K562 (cell line): ENCODE measurements at places on chromosomes 1 and 21.

DNA sequence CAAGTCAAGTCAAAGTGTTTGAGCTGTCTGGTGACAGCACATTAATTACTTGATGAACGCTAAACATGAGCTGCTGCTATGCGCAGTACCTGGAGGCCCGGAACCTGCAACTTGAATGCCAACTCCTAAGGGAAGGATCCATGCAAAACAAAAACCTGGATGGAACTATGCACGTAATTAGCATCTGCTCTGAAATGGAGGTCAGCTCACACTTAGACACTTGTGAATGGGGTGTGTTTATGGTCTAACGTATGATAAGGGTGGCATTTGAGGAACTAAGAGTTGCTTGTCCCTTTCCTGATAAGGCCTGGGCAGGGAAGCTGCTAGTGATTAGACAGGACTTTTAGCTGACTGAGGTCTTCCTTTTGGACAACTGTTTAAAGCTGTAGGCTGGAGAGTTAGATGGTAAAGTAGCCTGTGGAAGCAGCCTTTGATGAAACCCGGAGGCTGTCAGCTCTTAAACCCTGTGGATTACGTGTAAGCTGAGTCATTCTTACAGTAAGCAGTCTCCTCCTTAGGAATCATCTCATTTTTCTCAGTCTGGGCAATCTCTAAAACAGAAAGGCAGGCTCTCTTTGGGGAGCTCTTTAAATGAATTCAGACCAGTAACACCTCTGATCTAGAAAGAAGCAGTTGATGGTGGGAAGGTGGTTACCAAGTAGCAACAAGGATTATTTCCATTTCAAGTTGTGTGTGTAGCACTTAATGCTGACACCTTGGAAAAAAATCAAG, 6.8 kb downstream of the TENT5C start:
- peaks cover 53% of the 10 kb centered on the region for H3K4me1 ChIP-seq
- peak overlapping the region; percentile 77 for H3K27ac ChIP-seq
- peak; percentile 70 for DNase-seq
- no peaks in the 10 kb centered on the region; the same call in 1 of the 3 replicates for H3K36me3 ChIP-seq

DNA sequence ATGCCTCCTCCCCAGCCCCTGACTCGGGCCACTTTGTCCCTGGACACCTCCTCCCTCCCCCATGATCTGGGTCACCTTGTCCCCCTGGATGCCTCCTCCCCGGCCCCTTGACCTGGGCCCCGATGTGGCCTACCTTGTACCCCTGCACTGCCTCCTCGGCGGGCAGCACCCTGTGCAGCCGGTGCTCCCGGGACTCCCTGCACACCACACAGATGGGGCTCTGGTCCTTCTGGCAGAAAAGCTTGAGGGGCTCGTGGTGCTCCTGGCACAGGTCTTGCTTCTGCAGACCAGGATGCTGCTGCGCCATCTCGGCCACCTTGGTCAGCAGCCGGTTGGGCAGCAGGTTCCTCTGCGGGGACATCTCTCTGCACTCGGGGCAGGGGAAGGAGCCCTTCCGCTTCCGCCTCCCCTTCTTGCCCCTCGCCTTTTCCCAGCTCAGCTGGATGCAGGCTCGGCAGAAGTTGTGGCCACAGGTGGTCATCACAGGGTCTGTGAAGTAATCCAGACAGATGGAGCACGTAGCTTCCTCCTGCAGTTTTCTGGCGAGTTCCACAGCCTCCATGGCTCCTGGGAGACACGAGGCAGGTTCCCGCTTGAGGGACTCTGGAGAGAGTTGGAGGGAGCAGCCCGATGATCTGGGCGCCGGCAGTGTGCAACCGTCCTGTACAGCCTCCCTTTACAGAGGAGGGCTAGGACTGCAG, 2.0 kb downstream of the TRIM17 start:
- H3K4me3 ChIP-seq, result no peak overlapping the region
- no peak for DNase-seq
- no peaks in the 10 kb centered on the region for H3K27me3 ChIP-seq
- peaks cover 4% of the 10 kb centered on the region; the same call in 1 of the 3 replicates for H3K36me3 ChIP-seq
- H3K4me1 ChIP-seq, result peaks cover 27% of the 10 kb centered on the region
- H3K27ac ChIP-seq, result no peak overlapping the region

DNA sequence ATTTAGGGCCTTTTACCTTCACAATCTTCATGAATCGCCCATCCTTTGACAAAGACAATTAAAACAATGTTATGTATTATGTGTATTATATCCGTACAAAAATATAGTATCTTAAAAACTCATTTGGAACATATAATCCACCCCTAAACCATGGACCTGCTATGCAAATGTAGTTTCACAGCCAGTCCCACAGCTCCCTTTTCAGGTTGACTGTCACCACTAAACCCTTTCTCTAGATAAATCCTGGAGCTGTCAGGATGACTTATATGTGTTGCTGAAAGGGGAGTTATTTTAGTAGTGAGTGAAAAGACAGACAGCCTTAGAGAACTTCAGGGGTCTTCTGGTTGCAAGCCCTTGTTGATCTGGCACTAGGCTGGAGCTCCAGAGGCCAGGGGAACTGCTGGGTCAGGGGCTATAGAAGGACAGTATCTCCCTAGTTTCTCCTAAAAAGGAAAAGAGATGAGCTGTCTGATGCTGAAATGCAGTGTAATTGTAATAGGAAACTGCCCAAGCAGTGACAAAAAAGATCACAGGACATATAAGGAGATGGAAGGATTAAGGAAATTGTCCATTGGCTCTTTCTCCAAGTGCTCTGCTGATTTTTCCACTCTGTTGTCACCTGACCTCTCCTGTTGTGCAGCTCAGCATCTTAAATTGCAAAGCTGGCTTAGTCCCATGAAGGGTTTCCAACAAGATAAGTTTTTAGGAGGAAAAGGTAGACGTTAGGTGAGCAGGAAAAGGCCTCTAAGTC, 127.7 kb downstream of the S1PR1 start:
- DNase-seq, result no peak
- no peaks in the 10 kb centered on the region for H3K36me3 ChIP-seq
- H3K27ac ChIP-seq, result no peak overlapping the region
- H3K27me3 ChIP-seq, result no peaks in the 10 kb centered on the region

GRCh38 chr1:99820546-99820945, 29.6 kb upstream of the AGL start:
- no peaks in the 10 kb centered on the region for H3K4me1 ChIP-seq
- H3K4me3 ChIP-seq, result no peak overlapping the region
- no peak overlapping the region for H3K27ac ChIP-seq
- H3K27me3 ChIP-seq, result no peaks in the 10 kb centered on the region
- DNase-seq, result no peak

GRCh38 chr1:237705462-237705861, 185.3 kb downstream of the ZP4 start:
- H3K36me3 ChIP-seq, result no peaks in the 10 kb centered on the region
- no peak overlapping the region for H3K27ac ChIP-seq
- no peak for DNase-seq
- no peaks in the 10 kb centered on the region for H3K4me1 ChIP-seq
- H3K4me3 ChIP-seq, result no peak overlapping the region

GRCh38 chr1:230120289-230120920, 53.4 kb downstream of the GALNT2 start:
- peaks cover 47% of the 10 kb centered on the region for H3K36me3 ChIP-seq
- H3K27ac ChIP-seq, result no peak overlapping the region; the same call in 2 of the 3 replicates
- no peak overlapping the region for H3K4me3 ChIP-seq
- DNase-seq, result no peak
- H3K4me1 ChIP-seq, result peaks cover 69% of the 10 kb centered on the region

DNA sequence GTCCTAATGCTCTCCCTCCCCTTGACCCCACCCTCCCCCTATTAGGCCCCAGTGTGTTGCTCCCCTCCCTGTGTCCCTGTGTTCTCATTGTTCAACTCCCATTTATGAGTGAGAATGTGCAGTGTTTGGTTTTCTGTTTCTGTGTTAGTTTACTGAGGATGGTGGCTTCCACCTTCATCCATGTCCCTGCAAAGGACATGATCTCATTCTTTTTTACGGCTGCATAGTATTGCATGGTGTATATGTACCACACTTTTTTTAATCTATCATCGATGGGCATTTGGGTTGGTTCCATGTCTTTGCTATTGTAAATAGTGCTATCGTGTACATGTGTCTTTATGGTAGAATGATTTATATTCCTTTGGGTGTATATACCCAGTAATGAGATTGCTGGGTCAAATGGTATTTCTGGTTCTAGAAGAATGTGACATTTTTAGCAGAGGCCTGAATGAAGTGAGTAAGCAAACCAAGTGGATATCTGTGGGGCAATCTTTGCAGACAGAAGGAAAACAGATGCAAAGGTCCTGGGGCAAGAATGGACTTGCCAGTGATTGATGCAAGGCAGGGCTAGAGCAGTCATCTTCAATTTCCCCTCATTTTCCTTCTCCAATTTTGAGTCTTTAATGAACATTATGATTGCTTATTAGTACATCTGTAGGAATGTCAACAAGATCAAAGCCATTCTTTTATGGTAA, 50.2 kb downstream of the UBE4B start:
- H3K27ac ChIP-seq, result no peak overlapping the region
- H3K27me3 ChIP-seq, result no peaks in the 10 kb centered on the region
- H3K4me1 ChIP-seq, result no peaks in the 10 kb centered on the region; the same call in 1 of the 2 replicates
- peaks cover 28% of the 10 kb centered on the region for H3K36me3 ChIP-seq
- no peak for DNase-seq

DNA sequence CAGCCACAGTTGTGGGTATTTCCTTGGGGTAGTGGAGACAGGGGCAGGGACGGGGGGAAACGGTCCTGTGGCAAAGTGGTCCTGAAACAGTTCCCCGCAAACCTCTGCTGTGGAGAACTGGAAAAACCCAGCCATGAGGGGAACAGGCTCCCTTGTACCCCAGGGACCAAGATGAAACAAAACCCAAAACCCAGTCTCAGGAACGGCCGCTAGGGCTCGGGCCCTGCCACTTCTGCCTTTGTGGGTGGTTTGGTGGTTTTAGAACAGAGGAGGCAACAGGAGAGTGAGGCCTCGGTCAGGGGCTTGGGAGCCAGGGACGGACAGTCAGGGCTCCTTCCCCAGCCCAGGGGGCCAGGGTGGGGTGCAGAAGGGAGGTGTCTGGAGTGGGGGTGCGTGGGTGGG, 24.8 kb upstream of the EDN2 start:
- H3K4me3 ChIP-seq, result no peak overlapping the region
- H3K36me3 ChIP-seq, result no peaks in the 10 kb centered on the region
- no peaks in the 10 kb centered on the region; the same call in 2 of the 3 replicates for H3K4me1 ChIP-seq
- H3K27ac ChIP-seq, result no peak overlapping the region
- peaks cover 61% of the 10 kb centered on the region for H3K27me3 ChIP-seq

GRCh38 chr1:204996981-204997380, 46.0 kb upstream of the CNTN2 start:
- no peak for DNase-seq
- H3K27me3 ChIP-seq, result peaks cover 84% of the 10 kb centered on the region
- no peaks in the 10 kb centered on the region for H3K4me1 ChIP-seq

- H3K27ac ChIP-seq, result no peak overlapping the region
- H3K36me3 ChIP-seq, result no peaks in the 10 kb centered on the region
- DNase-seq, result no peak
- H3K27me3 ChIP-seq, result peaks cover 7% of the 10 kb centered on the region
- no peak overlapping the region for H3K4me3 ChIP-seq
Measured at GRCh38 chr1:185409345-185409744, 92.3 kb upstream of the IVNS1ABP start.

- peak overlapping the region; percentile 81 for H3K27ac ChIP-seq
- DNase-seq, result no peak
- H3K4me3 ChIP-seq, result peak overlapping the region; percentile 85
- H3K4me1 ChIP-seq, result peaks cover 4% of the 10 kb centered on the region
Measured at GRCh38 chr1:66925558-66925910, 744 bp downstream of the MIER1 start.

DNA sequence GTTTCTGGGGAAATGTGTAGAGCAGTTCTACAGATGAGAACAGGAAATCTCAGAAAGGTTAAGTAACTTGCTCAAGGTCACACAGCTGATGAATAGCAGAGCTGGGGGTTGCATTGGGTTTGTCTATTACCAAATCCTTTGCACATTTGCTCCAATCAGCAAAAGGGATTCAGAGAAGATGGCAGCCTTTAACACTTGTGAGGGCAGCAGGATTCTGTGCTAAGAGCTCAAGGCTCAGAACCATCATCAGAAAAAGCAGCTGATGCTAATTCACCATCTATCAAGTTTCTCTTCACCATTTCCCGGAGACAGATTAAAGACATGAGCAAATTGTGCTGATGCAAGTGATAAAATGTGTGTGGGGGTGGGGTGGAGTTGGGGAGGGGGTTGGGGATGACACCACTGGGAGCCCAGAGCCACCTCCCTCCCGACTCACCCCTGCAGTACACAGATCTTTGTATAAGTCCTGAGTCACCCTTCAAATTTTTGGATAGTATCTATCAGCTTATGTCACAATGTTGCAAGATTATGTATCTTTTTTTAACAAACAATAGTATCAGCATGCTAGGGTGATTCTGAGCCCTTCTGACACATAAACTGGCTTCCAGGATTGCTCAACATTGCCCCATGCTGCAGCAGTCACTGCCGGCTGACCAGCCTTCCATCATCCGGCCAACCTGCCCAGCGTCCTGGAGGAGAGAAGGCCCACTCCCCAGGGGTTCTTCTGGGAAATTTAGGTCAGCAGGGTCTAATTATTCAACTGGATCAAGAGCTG, 2.8 kb upstream of the SPSB1 start:
- H3K27ac ChIP-seq, result no peak overlapping the region
- H3K4me1 ChIP-seq, result peaks cover 3% of the 10 kb centered on the region; the same call in 1 of the 3 replicates
- no peaks in the 10 kb centered on the region for H3K36me3 ChIP-seq
- no peak for DNase-seq
- H3K27me3 ChIP-seq, result peaks cover 30% of the 10 kb centered on the region
- H3K4me3 ChIP-seq, result no peak overlapping the region

GRCh38 chr1:86114816-86115400, 41.7 kb downstream of the COL24A1 start:
- H3K27ac ChIP-seq, result no peak overlapping the region
- H3K4me3 ChIP-seq, result no peak overlapping the region
- DNase-seq, result no peak
- no peaks in the 10 kb centered on the region for H3K4me1 ChIP-seq

GRCh38 chr1:24266398-24266941, 52.7 kb upstream of the GRHL3 start:
- DNase-seq, result peak; percentile 8
- H3K4me1 ChIP-seq, result no peaks in the 10 kb centered on the region; the same call in 1 of the 2 replicates
- H3K27me3 ChIP-seq, result peaks cover 7% of the 10 kb centered on the region
- no peak overlapping the region for H3K27ac ChIP-seq
- H3K36me3 ChIP-seq, result no peaks in the 10 kb centered on the region
- H3K4me3 ChIP-seq, result no peak overlapping the region

GRCh38 chr1:18977428-18977827, 21.0 kb upstream of the IFFO2 start:
- H3K4me3 ChIP-seq, result no peak overlapping the region
- peaks cover 38% of the 10 kb centered on the region for H3K27me3 ChIP-seq
- no peak overlapping the region for H3K27ac ChIP-seq
- H3K4me1 ChIP-seq, result no peaks in the 10 kb centered on the region

- H3K27ac ChIP-seq, result no peak overlapping the region
- peaks cover 80% of the 10 kb centered on the region for H3K27me3 ChIP-seq
- H3K36me3 ChIP-seq, result no peaks in the 10 kb centered on the region
Measured at GRCh38 chr1:9019896-9020295, 6.3 kb downstream of the SLC2A7 start.

DNA sequence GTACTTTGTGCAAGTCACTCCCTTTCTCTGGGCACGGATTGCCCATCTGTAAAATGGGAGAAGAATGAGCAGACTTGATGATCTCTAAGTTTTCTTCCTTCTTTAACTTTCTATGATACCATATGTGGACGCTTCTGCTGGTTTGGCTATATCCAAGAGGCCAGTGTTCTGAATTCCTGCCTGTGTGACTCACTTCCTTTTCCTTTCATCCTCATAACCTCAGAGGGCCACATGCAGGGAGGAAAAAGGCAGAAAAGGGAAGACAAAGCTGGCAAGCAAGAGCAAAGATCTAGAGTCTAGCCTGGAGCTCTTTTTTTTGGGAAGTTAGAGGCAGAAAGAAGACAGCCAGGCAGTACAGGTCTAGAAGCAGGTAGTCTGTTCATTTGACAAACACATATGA, 151.2 kb downstream of the OMA1 start:
- H3K27ac ChIP-seq, result no peak overlapping the region
- no peaks in the 10 kb centered on the region for H3K36me3 ChIP-seq
- no peak for DNase-seq
- H3K4me3 ChIP-seq, result no peak overlapping the region
- H3K27me3 ChIP-seq, result peaks cover 18% of the 10 kb centered on the region
